Gastrocnemius medialis (tissue), 4 donors: ENCODE measurements at places on chromosomes 6 and 20. TPM values are rescaled to one million over a fixed set of nuclear protein-coding genes. Genes with fewer than 3 reads are reported as not detected.

CCN6 gene
- total RNA-seq: not detected

ZNF311 gene
- total RNA-seq: not detected

BTBD9 gene
- total RNA-seq: 6.9 TPM

ARMH2 gene
- not detected for total RNA-seq

GRCh38 chr6:100176951-100177710 is 183.1 kb upstream of the MCHR2 start:
- DNase-seq: no peak

DNA sequence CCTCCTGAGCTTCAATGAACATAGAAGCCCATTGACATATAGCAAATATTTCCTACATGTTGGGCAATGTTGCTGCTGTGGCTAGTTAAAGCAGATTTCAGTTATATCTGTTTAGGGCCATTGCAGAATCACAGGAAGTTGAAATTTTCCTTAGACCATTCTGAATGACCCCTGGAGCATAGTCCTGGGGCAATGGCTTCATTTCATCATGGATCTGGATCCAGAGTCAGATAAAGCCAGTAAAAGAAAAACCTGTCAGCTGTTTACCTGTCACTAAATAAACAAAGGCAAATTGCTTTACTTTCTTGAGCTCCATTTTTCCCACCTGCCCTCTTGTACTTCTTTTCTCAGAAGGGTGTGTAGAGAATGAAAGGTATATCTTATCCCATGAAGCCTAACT is 494.0 kb upstream of the MAP3K7 start:
- no peak for DNase-seq

GRCh38 chr20:2887715-2888114 is 14.4 kb downstream of the PTPRA start:
- DNase-seq: no peak

GRCh38 chr6:108521616-108522107 is 39.1 kb upstream of the FOXO3 start:
- DNase-seq: no peak

DNA sequence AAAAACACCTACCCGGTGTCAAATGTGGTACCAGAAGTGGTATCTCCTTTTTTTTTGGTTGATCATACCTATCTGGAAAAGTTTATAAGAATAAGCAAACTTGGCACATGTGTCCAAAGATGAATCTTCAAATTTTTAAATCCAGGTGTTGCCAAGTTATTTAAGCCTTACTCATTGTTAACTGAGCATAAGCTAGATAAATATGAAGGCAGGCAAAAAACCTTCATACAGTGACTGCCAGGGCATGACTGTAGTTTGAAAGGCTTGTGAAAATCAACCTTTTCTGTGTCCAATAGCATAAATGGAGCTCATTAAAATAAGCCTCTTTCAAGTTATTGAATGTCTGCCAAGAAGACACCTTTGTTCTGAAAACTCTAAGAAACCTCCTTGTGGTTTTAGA is 699.2 kb downstream of the DOK5 start:
- DNase-seq: no peak

- no peak for DNase-seq
Observed at GRCh38 chr20:13533946-13534345, 104.8 kb downstream of the TASP1 start.
